RWPE2 (cell line): ENCODE measurements at places on chromosomes 3 and 15.
A peak's percentile ranks its signal among the peaks of the same experiment; 100 is the strongest.

GRCh38 chr3:13771496-13771895, 108.4 kb downstream of the WNT7A start:
- DNase-seq: no peak

GRCh38 chr15:58703610-58704009, 45.9 kb downstream of the ADAM10 start:
- no peak for DNase-seq

GRCh38 chr15:57792724-57793449, 86.4 kb downstream of the POLR2M start:
- DNase-seq: no peak

- DNase-seq: no peak
These were observed 192.9 kb downstream of the RYR3 start for GRCh38 chr15:33503681-33504080.

GRCh38 chr3:99712291-99712954, 74.0 kb downstream of the COL8A1 start:
- DNase-seq: no peak

DNA sequence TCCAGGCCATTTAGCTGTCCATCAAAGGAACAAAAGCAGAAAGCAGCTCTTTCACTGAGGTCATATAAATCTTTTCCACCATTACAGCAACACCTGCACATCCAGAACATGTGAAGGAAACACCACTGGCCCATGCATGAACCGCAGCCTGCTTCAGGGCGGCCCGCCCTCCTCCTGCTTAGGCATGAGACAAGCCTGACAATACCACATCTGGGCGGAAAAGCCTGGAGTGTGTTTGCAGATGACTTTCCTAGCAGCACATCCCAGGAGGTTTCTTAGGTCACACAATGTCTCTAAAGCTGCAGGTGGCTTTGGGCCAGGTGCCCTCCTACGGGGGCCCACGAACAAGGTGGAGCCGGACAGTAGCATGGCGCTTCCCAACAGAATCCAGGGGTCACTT, 19.6 kb downstream of the CYFIP1 start:
- peak; percentile 55 for DNase-seq

DNA sequence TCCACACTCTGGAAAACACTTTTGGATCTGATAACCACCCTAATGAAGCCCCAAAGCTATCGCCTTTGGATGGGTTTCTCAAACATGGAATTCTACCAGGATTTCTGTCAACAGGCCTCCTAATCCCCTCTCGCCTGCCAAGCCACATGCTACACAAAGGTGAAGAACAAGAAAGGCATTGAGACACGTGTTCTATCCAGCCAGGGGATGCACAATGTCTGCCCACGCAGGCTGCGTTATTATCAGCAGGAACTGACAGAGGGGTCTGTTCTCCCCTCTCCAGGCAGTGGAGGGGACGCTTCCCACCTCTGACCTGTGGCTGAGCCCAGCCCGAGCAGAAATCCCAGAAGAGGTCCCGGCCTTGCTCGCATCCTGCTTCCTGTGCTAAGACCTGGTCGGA, 45.4 kb upstream of the THBS1 start:
- no peak for DNase-seq

- no peak for DNase-seq
These were observed 687.9 kb downstream of the MECOM start for GRCh38 chr3:168975576-168975975.

DNA sequence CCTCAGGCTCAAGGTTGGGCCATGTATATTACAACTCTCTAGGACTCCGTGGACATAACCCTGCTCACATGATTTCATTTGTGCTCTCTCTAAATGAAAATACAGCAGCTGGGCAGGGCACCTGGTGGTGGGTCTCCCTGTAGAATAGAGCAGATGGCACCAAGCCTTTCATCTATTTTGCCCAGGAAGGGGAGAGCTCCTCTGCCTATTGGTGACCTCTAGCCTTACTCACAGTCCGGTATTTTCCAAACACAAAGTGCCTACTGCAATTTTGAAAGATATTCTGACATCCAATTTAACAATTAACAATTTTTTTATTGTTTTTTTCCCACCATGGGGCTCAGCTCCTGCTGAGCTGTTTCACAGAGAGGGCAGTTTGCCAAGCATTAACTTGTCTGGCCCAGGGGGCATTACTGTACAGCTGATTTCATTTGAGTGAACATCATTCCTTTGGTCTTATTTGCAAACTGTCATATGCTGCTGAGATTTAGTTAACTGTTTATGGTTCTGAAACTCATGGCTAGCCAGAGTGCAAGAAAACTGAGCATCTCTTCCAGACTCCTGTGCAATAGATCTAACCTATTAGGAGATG, 474.0 kb downstream of the EPHB1 start:
- no peak for DNase-seq

DNA sequence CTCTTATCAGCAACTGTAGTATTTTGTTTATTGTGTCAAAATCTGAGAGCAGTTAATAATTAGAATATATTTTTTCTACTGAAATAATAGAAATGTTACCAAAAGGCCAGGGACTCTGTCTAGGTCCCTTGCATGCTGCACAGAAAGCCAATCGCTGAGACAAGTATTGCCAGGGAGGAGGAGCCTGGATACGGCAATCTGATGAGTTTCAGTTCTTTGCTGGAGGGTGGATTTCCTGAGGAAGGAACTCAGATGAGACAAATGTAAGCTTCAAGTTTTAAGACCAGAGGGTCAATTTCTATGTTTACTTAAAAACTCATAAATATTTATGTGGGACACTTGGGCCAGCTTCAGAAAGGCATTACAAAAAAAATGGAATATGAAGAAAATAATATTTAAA, 252.2 kb downstream of the GABRG3 start:
- DNase-seq: no peak

- DNase-seq: no peak
These were observed 469.6 kb downstream of the EDEM1 start for GRCh38 chr3:5657106-5657505.

DNA sequence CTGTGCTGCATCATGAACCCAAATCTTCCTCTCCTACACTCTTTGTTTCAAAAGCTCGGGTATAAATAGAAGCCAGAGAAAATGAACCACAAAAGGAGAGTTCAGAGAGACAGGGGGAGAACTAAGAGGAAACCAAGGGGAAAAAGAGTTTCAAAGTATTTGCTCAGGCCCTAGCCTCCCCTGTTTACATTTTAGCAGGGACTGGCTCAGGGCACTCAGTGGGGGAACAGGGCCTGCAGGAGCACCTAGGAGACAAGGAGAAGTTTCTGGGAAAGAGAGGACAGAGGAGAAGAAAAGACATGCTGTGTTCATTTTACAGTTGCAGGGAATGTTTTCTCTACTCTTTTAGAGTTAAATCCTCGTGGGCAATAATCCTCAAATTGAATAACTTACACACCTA, 8.5 kb upstream of the IL17RD start:
- DNase-seq: no peak

DNA sequence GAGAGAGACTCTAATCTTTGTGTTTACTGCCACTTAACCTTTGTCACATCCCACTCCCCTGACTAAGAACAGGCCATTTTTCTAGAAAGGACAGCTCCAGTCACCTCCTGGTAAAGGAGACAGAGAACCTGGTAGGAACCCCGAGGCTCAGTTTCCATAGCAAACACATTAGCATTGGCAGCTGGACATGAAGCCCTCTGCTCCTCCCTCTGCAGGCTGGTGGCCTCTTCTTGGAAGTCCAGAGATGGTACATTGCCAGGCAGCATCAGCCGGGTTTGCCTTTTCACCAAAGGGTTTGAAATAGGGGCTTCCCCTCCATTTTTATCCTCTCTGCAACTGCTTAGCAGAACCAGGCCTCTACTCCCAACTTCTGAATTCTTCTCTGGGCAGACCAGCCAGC, 213.4 kb upstream of the SEMA6D start:
- no peak for DNase-seq
